ENCODE measurements at places on chromosomes 2 and 18.
A peak's percentile ranks its signal among the peaks of the same experiment; 100 is the strongest.

DNA sequence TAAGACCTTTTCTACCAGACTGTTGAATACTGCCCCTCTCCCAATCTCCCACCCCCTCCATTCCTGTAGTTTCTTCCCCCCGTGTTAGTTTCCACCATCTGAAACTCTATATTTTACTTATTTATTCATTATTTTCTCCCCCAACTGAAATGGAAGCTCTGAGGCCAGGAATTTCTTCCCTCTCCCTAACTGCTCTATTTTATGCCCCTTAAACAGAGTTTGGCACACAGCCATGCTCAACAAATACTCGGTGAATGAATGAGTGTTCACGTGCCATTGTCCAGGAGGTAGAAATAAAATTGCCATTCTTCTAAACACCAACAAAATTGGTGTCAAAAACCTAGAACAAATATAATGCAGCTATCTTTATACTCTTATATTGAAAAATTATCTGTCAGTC is 5.6 kb downstream of the ITGB1BP1 start:
- DNase-seq: no peak

- DNase-seq: no peak
These were observed 57.2 kb downstream of the SF3B1 start for GRCh38 chr2:197377670-197378069.

DNA sequence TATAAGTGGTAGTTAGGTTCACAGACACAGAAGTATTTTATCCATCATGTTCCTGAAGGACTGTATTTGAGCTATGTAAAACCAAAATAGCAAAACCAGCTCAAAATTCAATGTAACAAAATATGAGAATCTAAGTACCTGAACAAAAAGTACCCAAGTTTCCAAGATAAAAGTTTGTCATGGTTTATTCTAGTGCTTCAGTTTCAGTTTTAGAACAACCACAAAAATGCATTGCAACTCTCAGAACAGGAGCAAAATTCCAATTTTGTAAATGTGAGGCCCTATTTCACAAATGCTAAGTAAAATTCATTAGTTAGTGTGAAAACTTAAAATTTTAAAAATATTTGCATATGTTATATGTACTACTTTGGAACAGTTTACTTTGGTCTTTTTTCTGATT is 5.0 kb upstream of the ALPK2 start:
- DNase-seq: no peak

- DNase-seq: no peak
These were observed 630 bp downstream of the PPM1G start for GRCh38 chr2:27408601-27409320.

DNA sequence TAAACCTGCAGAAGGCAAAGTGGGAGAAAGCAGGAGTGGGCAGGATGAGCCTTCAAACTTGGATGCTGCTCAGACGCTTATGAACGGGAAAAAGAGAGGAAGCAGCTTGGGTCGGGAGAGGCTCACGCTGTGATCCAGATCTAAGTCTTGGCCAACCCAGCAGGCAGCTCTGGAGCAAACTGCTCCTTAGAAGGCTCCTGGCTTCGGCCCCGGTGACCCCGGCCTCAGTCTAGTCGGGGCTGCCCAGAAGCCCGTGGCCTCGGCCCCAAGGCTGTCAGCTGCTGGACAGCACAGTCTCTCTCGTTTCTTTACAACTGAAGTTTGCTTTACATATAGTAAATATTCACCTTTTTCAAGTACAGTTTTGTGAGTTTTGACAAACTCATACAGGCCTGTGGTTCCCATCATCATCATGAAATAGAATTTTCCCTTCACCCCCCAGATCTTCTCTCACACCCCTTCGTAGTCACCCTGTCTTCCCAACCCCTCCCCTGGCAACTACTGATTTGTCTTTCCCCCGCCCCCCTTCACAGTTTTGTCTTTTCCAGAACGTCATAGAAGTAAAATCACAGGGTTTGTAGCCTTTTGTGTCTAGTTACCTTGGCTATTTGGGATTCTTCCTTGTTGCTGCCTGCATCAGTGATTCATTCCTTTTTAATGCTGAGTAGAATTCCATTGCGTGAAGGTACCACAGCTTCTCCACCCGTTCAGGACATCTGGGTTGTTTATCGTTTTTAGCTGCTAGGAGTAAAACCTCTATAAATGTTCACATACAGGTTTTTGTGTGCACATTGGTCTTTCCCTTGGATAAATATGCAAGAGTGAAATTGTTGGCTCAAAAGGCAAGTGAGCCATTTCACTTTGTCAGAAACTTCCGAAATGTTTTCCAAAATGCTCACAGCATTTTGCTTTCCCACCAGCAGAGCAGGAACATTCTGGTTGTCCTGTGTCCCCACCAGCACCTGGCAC is 35.1 kb downstream of the MYO7B start:
- no peak for DNase-seq

GRCh38 chr2:10700078-10700803 is 10.5 kb upstream of the NOL10 start:
- no peak for DNase-seq

DNA sequence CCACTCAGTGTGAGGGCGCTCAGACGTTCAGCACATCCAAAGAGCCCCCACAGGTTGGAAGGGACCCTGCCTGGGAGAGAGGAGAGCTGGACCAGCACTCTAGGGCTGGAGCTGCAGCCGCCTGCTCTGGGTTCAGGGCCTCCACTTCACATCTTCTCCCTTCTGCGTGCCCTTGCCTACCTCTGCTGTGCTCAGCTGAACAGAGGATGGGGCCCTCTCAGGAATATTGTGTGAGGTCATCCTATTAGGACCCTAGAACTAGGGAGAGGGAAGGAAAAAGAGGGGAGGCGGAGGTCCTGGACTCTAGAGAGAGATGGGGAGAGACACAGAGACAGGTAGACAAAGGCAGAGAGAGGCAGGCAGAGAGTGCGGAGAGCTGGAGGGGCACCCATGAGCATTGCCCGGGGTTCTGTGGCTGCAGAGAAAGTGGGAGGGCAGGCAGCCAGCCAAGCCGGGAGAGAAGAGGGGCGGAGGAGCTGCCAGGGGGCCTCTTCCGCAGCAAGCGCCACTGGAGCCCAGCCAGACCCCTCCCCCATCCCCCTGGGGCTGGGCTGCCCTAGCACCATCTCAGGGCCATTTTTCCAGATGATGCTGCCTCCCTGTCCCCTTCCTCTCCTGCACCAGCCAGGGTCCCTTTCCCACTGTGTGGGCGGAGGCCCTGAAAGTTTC is 8.3 kb upstream of the TNS1 start:
- DNase-seq: no peak

GRCh38 chr2:239156516-239157265 is 244.1 kb downstream of the HDAC4 start:
- DNase-seq: no peak

DNA sequence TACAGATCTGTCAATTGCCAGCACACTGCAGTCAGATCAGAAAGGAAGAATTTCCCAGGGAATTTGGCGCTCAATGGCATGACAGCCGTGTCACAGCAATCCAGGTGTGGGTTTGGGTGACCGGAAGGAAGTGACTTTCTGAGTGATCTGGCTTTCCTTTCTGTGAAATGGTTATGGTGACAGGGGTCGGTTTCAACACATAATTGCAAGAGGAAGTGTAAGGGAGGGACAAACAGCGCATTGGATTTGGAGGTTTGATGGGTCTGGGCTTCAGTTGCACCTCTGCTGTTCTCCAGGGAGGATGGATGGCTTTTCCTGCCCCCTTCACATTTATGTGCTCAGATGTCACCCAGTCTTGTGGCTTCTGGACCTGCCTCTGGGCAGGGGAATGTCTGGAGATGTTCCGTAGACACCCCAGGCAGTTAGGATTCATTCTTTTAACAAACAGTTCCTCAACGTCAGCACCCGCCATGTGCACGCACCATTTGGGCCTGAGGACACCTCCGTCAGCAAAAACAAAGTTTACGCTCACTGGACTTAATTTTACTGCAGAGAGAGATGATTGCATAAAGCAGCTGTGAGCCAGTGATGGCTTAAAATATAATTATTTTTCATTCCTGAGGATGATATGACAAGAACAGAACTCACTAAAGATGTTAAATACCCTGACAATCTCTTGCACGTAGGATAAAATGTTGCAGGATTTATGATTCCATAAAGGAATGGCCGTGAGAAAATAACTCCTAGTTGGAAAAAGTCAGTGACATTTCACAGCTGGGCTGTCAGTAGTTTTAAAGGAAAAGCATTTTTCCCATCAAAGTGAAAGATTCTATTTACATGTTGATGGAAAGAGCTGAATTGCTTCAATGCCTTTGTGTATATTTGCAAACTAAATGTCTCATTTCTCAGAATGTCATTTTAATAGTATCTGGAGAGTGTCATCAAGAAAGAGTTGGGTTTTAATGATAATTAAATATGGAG is 36.9 kb downstream of the MBP start:
- no peak for DNase-seq

GRCh38 chr2:207727261-207727660 is 15.8 kb downstream of the CCNYL1 start:
- no peak for DNase-seq

DNA sequence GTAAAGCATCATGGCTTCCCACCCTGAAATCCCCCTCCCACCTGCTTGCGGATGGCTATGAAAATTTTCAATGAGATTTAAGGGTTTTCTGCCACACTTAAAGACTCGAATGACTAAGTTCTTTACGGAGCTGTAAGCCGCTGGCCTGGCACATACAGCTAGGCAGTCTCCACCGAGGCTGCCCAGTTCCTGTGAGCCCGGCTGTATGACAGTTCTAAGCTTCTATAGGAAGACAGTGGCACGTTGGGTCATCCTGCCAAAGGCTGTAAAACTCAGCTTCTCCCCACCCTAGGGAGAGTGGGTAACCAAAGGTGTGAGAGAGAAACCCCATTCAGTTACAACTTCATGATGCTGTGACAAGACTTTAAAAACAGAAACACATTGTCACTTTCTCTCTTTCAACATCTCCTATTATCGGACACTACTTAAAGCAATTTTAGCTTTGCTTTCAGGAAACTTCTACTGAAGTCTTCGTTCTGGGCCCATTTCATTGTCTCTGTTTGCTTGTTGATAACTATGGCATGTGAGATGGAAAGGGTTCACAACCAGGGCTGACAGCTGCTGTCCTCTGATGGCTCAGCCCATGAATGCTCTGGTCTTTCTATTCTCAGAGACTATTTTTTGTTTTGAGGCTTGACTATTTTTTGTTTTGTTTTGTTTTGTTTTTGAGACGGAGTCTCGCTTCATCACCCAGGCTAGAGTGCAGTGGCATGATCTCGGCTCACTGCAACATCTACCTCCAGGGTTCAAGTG is 7.1 kb downstream of the CASP8 start:
- no peak for DNase-seq

DNA sequence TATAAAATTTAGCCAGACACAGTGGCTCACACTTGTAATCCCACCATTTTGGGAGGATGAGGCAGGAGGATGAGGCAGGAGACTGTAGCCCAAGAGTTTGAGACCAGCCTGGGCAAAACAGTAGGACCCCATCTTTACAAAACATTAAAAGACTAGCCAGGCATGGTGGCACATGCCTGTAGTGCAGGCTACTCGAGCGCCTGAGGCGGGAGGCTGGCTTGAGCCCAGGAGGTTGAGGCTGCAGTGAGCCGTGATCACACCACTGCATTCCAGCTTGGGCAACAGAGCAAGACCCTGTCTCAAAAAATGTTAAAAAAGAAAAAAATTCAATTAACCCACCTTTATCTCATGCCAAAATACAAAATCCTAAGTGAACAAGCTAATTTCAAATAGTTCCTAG is 4.0 kb downstream of the REV1 start:
- no peak for DNase-seq

DNA sequence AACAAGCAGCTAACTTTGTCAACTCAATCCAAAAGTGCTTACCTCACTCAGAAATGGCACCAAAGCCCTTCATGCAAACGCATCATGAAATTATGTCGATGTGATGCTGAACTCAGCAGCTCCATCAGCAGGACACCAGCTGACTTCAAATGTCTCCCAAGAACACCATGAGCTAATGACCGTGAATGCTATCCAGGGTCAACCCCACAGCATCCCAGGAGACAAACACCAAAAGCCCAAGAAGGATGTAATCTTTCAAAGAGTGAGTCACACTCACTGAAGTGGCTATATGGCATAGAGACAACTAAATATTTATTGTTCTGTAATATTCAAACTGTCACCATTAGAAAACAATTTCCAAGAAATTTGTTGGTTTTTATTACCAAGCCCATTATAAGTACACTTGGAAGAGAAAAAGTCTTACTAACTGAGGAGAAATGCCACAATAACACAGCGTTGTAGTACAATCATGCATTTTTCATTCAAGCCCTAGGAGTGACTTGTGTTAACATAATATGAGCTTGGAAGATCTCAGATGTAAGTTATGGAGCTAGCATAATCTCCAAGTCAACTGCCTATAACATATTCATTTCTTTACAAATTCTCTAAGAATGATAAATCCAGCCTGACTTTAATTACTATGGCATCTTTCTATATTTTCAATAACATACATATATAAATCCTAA is 165.0 kb upstream of the CCDC68 start:
- DNase-seq: no peak

GRCh38 chr2:150135223-150135883 is 352.1 kb downstream of the RND3 start:
- no peak for DNase-seq

- DNase-seq: no peak
These were observed 150.7 kb downstream of the THADA start for GRCh38 chr2:43444989-43445645.

DNA sequence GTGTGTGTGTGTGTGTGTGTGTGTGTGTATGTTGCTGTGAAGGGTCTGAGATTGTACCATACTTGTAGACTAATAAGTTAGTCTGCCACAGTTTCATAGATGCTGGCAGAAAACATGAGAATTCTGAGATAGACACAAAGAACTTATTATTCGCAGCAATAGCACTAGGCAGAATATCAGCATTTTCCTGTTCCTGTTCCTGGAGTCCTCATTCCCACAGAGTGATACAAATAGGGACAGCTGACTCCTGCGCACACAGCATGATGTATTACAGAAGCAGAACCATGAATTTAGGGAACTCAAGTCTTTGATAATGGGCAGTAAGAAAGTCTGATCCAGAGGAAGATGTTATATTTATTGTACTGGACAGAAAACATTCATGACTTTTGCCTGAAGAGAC is 1466.3 kb downstream of the DPP10 start:
- no peak for DNase-seq

DNA sequence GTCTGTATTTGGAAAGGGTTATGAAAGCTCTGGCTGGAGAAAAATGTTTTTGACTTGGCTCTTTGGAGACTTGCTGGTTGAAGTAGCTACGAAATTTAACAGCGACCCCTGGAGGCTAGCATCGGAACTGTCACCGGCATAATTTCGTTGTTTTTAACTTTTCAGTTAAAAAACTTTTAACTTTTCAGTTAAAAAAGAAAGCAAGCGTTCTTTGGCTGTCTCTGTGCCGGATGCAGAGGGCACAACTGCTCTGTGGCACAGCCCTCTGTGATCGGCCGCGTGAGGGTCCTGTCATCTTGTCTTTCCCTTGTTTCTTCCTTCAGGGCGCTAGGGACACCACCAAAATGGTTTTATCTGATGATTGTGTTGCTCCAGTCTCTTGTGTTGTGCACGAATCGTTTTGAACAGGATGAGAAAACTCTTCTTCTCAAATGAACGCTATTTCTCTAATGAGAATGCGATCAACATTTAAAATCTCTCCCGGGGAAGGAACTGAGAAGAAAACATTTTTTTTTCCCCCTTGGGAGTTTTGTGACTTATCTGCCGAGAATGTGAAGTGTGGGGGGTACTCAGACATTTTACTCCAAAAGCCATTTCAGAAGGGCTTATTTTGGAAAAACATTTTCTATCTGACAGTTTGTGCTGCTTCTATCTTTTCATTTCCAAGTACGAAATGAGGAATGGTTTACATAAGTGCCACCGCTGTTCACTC is 57.1 kb downstream of the ADCYAP1 start:
- peak; percentile 58 for DNase-seq

- no peak for DNase-seq
These were observed 36.0 kb downstream of the SLC14A2 start for GRCh38 chr18:45651275-45651674.

GRCh38 chr2:173446722-173447121 is 92.0 kb downstream of the CDCA7 start:
- DNase-seq: no peak

Measured in ovary (tissue), 10 donors.